ENCODE measurements at places on chromosomes 2 and 18.

GRCh38 chr2:49225126-49225525, 70.8 kb upstream of the FSHR start:
- DNase-seq = no peak

DNA sequence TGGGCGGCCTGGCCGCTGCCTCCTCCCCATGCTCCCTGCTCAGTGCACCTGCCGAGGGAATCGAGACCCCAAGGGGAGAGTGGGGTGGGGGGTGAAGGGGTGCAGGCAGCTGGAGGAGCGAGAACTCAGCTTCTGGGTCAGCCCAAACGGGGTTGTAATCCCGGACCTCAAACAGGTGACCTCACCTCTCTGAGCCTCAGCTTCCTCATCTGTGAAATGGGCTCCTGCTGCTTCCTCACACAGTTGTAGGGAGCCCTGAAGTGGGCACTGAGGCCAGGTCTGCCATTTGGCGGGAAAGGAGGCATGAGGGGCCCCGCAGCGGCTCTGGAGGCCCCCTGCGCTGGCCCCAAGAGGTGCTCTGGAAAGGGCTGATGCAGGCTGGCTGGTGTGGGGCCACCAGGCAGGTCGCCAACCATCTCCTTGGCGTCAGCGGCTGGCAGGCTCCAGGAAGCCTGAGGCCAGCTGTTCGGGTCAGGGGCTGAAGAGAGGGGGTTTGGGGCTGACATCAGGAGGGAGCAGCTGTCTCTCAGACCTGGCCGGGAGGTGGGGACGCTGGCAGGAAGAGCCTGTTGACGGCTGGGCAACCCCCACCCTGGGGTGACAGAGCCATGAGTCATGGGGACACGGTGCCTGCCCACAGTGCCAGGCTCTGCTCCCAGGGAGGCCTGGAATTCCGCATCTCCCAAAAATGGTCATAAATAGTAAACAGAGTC, 4.9 kb downstream of the KLHL30 start:
- DNase-seq = no peak

GRCh38 chr18:76982038-76982437, 150.5 kb downstream of the MBP start:
- DNase-seq = no peak

GRCh38 chr2:191938779-191939178, 91.9 kb upstream of the CAVIN2 start:
- DNase-seq = no peak

DNA sequence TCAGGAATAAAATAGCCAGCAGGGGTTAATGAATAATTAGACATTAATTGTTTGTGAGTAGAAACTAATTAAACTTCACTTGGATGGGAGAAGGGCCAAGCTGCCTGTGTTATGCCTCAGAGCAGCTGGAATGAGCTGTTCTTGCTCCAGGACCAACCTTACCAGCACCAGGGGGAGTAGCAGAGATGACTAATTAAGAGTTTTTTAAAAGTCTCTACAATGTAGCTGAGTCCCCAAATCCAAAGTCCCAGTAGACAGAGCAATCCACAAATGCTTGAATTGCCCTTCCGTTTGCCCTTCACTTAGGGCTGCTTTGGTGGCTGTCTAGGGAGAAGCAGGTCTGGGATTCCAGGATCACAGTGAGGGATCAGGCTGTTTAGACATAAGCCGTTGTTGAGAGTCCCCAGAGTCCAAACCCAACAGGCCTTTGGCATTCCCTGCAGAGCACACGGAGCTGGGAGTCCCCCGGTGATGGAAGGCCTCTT, 59.4 kb downstream of the RHOB start:
- no peak for DNase-seq

DNA sequence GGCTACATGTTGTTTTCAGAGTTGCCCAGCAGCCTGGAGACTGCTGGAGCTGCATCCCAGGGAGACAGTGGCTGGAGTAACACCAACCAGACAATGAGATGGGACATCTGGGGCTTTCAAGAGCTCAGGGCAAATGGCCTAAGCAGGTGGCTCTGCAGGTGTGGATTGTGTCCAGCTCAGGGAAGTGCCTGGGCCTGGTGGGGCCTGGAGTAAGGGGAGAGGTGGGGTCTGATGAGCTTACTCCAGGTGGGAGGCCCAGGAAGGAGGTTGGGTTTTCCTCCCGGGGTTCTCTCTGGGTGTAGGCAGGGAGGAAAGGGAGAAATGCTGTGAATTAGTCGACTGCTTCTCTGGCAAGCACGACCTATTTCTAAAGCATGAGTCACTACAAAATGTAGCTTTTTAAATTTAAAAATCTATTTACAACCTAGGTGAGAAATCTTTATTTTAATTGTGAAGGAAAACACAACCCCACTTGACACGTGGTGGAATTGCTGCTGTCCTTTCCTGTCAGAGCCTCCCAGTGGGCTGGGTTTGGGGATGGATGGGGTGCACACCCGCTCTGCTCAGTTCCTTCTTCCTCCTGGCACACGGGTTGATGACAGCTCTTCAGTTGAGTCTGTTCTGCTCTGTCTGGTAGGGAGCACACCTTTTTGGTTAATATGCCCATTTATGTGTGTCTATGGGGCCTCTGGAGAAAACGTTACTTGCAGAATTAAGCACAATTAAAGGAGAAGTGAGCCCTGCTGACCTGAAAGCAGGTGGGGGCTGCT, 81.6 kb downstream of the SH3RF3 start:
- DNase-seq = no peak

DNA sequence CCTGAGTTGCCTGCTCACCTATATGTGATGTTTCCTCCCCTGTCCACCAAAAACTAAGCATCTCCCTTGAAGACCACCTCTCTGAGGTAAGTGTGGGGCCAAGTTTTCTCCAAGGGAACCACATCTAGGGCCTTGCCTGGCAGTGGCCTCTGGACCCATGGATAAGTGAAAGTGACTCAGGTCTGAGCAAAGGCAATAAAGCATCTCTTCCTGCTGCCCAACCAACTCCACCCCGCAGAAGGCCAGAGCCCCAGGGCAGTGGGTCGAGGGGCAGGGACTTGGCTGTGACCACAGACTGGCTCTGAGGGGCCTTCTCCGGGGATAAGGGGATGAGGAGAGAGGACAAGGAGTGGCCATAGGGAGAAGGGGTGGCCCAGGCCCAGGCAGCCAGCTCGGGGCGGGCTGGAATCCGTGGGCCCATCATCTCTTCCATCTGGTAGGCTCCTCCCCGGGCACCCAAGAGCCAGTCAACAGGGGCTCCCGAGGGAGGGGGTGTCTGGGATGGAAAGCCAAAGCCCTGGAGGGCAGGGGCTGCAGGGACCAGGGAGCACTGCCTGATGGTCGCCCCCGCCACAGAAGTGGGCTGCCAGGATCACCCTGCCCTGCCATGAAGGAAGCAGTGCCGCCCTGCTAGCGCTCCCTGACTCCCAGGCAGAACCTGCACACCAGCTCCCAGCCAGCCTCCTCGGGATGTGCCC, 33.4 kb downstream of the EMX1 start:
- no peak for DNase-seq

GRCh38 chr2:2234398-2235195, 96.5 kb downstream of the MYT1L start:
- no peak for DNase-seq

- DNase-seq = no peak
Measured at GRCh38 chr2:213015387-213016165, 135.8 kb downstream of the IKZF2 start.

DNA sequence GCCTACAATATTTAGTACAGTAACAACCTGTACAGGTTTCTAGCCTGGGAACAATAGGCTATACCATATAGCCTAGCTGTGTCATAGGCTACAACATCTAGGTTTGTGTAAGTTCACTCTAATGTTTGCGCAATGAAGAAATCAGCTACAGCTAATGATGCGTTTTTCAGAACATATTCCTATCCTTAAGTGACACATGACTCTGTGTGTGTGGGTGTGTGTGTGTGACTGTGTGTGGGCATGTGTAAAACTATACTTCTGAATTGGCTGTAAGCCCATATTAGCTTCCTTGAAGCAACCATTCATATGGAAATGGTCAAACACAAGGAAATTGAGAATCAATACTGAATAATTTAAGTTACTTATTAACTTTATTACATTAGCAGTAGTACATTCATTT, 120.8 kb upstream of the SULT1C3 start:
- DNase-seq = no peak

DNA sequence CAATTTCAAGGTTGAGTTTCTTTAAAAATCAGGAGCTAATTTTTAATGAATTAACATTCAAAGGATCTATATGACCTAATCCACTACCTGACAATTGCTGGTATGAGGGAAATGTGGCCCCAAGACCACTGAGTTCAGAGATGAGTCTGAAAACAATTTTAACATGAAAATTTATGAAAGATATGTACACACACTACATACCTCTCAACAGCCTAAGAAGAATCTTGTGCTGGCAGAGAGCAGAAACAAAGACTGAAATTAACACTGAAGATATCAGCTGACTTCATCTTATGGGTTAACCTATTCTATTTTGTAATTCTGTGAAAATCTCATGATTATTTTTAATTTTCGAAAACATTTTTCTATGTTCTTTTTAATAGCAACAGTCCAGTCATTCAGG, 1.7 kb downstream of the FAP start:
- DNase-seq = no peak

- DNase-seq = no peak
Measured at GRCh38 chr2:174342686-174343342, 8.1 kb downstream of the SP9 start.

DNA sequence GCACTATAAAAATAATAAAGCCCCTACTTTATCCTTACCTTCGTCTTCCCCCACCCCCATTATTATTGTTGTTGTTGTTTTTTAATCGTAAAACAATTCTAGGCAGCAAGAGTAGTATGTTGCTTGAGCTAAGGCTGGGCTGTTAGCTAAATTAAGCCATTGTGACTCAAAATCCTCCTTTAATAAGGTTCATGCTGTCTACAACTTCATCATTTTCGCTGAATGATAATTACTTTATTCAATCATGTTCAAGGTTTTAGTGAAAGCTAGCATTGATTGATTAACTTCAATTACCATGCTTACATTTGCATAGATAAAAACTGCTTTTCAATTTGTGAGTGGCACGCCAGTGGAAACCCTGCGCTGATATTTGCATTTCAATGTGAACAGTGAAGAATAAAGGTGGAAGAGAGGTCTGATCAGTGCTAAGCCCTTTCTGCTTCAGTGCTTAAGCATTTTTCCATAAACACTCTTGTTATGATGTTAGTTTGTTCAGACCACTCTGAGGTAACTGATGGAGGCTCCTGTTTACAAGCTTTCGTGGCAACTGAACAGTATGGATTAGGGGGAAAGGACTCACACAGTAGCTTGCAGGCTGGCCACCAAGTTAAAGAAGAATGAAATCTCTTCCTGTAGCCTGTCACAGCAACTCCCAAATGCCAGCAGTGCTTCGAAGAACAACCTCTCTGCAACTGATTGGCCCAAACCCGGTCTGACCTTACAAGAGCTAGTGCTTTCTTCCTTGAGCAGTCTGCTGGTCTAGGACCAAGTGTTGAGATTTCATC, 156.8 kb downstream of the GPD2 start:
- no peak for DNase-seq

DNA sequence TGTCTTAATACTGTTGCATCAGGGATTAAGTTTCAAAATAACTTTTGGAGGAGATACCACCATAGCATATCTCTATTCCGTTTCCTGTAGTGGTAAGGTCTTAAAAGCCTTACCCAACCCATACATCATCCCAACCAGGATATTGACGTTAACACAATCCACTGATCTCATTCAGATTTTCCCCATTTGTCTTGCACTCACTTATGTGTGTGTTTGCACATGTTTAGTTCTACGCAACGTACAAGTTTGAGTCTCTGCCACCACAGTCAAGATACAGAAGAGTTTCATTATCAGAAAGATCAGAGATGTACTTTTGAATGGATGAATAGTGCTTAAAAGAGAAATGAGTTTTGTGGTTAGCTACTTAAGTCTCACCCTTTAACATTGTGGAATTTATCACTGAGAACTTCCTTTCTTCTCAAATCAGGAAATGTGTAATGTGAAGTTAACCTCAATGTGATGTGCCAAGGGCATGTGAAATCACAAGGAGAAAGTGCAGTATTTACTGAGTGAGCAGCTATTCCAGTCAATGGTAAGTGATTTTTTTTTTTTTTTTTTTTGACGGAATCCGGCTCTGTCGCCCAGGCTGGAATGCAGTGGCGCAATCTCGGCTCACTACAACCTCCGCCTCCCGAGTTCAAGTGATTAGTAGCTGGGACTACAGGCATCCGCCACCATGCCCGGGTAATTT, 69.2 kb upstream of the EPHA4 start:
- no peak for DNase-seq

DNA sequence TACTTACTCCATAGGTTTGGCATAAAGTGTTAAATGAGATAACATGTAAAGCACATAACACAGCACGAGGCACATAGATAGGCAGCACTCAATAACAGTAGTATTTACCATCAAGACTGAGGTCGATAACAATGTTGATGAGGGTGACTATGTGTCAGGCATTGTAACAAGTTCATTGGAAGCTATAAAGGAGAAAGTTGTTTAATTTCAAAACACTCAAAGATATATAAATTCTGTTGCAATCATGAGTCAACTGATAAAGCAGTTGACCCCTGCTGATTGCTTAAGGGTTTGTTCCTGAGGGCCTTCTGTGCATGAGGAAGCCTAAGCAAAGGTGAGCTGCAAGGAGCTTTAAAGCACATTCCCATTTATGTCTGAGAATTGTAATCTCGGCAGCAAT, 760.5 kb downstream of the SATB2 start:
- DNase-seq = no peak

GRCh38 chr2:69177063-69177771, 164.2 kb downstream of the ANTXR1 start:
- DNase-seq = no peak

DNA sequence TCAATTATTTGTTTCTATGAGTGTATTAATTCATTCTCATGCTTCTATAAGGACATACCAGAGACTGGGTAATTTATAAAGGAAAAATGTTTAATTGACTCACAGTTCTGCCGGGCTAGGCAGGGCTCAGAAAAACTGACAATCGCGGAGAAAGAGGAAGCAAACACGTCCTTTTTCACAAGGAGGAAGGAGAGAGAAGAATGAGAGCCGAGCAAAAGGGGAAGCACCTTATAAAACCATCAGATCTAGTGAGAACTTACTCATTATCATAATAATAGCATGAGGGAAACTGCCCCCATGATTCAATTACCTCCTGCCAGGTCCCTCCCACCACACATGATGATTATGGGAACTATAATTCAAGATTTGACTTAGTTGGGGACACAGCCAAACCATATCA, 294.0 kb downstream of the DSC3 start:
- DNase-seq = no peak

DNA sequence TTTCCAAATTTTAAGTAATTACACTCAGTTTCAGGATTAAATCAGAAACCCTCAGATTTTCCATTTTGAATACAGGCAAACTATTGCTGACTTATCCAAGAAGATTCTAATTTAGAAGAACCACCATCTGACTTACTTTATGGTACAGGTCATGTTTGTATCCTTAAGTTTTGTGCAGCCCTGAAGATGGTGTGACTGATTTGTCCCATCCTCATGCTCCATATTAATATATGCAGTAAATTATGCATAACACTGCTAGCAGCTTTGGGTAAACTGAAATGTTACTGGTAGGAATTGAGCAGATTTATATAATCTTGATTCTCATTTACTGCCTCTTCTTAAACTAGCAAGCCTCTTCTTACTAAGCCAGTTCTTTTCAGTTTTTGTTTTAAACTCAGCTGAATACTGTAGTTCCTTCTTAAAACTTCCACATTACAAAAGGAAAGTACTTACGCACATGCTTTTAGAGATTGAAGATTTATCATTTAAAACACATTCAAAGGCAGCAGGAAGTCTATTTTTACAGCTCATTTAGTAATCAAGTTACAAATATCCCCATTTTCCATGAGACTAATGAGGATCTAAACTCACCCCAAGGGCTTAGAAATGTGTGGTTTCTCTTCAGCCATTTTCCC, 25.7 kb downstream of the MEX3C start:
- no peak for DNase-seq

GRCh38 chr2:42353792-42354429, 7.1 kb downstream of the COX7A2L start:
- DNase-seq = no peak

GRCh38 chr18:10776493-10776892, 250.7 kb downstream of the NAPG start:
- DNase-seq = no peak

All from GM19239 (cell line).